Pancreas (tissue), 10 donors: ENCODE measurements at places on chromosomes 12 and 14. TPM values are rescaled to one million over a fixed set of nuclear protein-coding genes. Genes with fewer than 3 reads are reported as not detected.

CPM gene
- 11.2 TPM for total RNA-seq

AMN gene
- total RNA-seq, result 1.0 TPM

LRRK2 gene
- 7.9 TPM for total RNA-seq

KCNH5 gene
- total RNA-seq, result not detected
